ENCODE measurements at places on chromosomes 4 and X. TPM values are rescaled to one million over a fixed set of nuclear protein-coding genes. Genes with fewer than 3 reads are reported as not detected.
A peak's percentile ranks its signal among the peaks of the same experiment; 100 is the strongest.

- H3K4me3 ChIP-seq, result no peak overlapping the region
- H3K27ac ChIP-seq, result no peak overlapping the region
- no peak for DNase-seq
- no peaks in the 10 kb centered on the region for H3K36me3 ChIP-seq
These were observed 12.4 kb upstream of the TRIM2 start for GRCh38 chr4:153191795-153192363.

GRCh38 chr4:81314897-81315470 is 100.0 kb upstream of the PRKG2 start:
- H3K27ac ChIP-seq, result no peak overlapping the region
- H3K36me3 ChIP-seq, result no peaks in the 10 kb centered on the region
- no peaks in the 10 kb centered on the region for H3K4me1 ChIP-seq
- no peak overlapping the region for H3K4me3 ChIP-seq

- H3K27ac ChIP-seq, result no peak overlapping the region
- no peak for DNase-seq
- peaks cover 2% of the 10 kb centered on the region for H3K27me3 ChIP-seq
- H3K4me3 ChIP-seq, result no peak overlapping the region
These were observed 120.9 kb downstream of the CHIC2 start for GRCh38 chr4:53943345-53944085.

GRCh38 chr4:41320278-41320677 is 63.5 kb downstream of the UCHL1 start:
- no peaks in the 10 kb centered on the region for H3K36me3 ChIP-seq
- no peaks in the 10 kb centered on the region for H3K27me3 ChIP-seq
- no peaks in the 10 kb centered on the region for H3K4me1 ChIP-seq
- no peak overlapping the region for H3K27ac ChIP-seq
- DNase-seq, result no peak
- no peak overlapping the region for H3K4me3 ChIP-seq

- H3K27ac ChIP-seq, result no peak overlapping the region
- no peaks in the 10 kb centered on the region for H3K27me3 ChIP-seq
- no peak overlapping the region for H3K4me3 ChIP-seq
These were observed 11.7 kb downstream of the XK start for GRCh38 chrX:37697169-37697760.

GRCh38 chr4:39047681-39048080 is 14.4 kb upstream of the KLHL5 start:
- DNase-seq, result no peak
- no peaks in the 10 kb centered on the region for H3K27me3 ChIP-seq
- peak overlapping the region; percentile 84 for H3K27ac ChIP-seq
- H3K36me3 ChIP-seq, result peaks cover 18% of the 10 kb centered on the region

HSFX1 gene
- 0.89 TPM for total RNA-seq

CLCN4 gene
- total RNA-seq, result not detected

CXCL11 gene
- not detected for total RNA-seq

CDKL5 gene
- total RNA-seq, result 1.6 TPM

CLGN gene
- not detected for total RNA-seq

PHF8 gene
- total RNA-seq, result 41.3 TPM
